Epithelial cell of prostate (primary cell): ENCODE measurements at places on chromosomes 3 and 15.
A peak's percentile ranks its signal among the peaks of the same experiment; 100 is the strongest.

- peak; percentile 39 for DNase-seq
These were observed 36.9 kb downstream of the SENP8 start for GRCh38 chr15:72155003-72155621.

DNA sequence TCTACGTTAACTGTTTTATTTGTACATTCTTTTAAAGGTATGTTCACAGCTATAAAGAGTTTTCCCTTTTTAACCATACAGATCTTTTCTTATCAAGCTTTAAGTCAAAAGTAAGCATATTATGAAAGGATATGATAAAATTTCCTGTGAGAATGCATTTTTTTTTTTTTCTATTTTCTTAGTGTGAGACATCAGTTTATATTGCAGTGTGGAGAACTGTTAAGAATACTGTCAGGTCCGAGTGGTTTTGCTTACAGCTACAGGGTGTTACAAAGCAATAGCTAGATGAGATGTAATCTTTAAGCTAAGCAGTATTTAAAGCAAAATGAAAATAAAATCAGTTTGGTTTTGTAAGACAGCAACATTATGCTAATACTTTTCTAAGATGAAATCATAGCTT, 133.2 kb downstream of the SLC25A26 start:
- DNase-seq: no peak

DNA sequence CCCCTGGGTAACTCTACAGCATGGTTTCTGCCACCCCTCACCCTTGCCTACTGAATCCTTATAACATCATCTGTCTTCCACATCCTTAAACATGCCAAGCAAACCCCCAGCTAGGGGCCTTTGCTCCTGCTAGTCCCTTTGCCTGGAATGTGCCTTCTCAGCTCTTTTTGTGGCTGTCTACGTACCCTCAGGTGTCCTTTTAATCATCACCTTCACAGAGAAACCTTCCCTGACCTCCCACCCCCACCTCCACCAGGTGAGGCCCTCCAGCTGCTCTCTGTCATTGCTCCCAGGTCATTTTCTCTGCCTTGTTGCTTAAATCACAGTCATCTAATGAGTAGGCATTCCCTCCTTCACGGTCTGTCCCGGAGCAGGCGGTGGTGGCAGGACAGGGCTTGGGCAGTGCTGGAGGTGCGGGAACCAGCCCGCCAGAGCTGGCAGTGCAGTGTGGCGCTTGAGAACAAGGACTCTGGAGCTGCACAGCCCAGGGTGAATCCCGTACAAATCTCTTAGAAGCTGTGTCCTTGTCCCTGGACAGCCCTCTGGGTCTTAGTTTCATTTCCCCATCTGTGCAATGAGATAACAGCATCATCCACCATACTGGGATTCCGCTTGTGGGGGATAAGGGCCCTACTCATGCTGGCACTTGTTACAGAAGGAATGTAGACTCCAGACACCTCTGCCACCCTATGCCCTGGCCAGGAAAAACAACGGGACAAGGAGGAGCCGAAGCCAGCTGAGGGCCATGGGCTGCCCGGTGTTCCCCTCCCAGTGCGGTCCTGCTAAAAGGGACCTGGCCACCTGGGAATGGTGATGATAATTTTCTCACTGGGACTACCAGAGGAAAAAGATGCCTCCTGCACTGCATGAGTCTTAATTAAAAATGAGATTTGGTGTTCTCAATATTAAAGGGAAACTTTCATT, 52.1 kb upstream of the IQSEC1 start:
- no peak for DNase-seq

DNA sequence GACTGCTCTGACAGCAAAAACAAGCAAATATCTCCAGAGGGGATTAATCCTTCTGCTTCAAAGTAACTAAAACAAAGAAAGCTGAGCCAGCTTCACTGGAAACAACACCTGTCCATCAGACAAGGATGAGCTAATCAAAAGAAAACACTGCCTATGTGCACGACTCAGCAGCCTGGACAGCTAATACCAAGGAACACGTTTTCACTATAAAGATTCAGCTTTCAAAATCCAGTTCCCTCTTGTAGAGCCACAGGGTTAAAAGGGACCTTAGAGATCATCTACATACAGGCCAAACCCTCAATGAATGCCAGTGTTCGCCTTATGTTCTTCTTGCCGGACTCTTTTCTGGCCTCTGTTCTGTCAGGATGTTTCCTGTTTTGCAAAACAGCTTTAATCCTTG, 6.9 kb downstream of the TUSC7 start:
- DNase-seq: no peak

DNA sequence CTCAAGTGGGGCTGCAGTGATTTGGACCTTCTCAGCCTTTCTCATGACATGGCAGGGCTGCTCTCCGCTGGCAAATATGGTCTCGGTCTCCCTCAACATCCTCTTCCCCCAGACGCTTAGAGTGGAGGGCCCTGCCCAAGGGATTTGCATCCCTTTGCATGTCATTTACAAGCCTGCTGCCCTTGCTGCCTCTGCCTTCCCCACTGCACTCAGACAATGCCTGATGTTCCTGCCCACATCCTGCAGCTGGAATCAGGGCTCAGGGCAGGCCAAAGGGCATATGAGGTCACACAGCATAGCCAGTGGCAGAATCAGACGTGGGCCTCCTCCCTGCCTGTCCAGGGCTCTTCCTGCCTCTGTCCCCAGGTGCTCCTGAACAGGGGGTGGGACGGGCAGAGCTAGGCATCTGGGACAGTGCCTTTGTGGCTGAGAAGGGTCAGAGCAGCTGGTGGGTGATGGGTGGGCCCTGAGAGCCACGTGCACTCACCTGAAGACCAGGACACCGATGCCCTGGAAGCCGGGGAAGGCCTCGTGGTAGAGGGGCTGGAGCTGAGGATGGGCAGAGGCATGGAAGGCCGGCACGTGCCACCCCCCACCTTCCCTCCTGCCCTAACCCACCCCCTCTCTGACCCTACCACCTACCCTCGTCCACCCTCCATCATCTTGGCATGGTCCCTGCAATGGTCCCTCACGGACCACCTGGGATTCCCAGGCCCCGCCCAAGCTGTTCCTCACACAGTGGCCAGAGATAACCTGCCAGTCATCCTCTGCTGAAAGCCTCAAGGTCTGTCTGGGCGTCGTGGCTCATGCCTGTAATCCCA, 27.4 kb upstream of the GOLGA6C start:
- no peak for DNase-seq

DNA sequence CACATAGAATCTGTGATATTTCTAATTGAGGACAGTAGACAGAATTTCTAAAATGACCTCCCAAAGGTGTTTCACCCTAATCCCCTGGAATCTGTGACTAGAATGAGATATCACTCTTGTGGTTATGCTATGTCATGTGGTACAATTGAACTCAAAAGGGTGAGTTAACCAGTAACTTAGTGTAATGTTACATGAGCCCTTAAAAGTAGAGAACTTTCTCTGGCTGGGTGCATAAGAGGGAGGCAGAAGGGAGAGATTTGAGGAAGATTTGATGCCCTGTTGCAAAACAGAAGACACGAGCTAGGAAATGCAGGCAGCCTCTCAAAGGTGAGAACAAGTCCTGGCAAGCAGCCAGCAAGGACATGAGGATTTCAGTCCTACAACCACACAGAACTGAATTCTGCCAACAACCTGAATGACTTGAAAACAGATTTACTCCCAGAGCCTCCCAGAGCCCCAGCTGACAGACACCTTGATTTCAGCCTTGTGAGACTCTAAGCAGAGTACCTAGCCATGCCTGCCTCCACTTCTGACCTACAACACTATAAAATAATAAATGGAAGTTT, 160.3 kb downstream of the MTHFS start:
- no peak for DNase-seq

DNA sequence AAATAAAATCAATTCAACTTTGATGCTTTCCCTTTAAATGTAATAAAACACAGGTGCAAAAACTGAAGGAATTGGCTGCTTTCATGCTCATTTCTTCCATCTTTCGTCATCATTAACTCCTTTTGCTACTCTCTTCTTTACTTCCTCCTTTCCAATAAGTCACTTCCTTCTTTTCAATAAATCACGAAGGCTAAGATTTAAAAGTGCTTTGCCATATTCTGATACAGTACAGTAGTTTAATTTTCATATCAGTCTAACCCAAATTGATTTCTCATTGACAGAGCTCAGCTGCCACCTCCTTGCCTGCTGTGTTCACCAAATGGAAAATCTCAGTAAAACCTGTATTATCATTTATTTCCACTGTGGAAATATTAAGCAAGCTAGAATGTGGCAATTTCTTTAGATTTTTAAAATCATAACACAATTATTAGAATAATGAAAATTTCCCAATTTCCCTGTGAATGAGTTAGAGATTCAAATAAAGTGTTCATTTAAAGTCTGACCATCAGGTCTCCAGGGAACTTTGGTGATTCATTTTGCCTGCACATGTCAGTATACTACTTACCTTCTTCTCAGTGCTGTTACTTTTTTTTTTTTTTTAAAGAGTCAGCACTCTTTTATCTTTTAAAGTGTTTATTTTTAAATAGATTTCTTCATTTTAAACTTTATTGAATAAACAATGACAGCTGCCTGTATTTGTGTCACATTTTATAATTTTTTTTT, 41.6 kb downstream of the NANOGP8 start:
- no peak for DNase-seq

DNA sequence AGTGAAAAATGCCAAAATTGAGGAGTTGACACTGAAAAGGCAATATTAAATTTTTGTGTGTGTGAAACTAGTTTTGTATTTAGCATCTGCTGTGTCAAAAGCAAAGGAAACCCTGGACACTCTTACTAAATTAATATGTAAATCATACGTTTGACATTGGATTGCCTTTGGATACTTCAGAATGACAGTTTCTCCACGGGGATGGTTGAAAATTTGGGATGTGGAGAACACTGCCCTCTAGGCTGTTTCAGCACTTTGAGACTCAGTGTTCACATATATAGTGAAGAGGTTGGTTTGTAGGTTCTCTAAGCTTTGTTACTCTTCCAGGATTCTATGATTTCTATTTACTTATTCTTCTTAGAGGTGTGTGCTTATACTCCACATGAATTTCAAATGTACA, 3.0 kb downstream of the ROBO2 start:
- DNase-seq: no peak
